ENCODE measurements at places on chromosomes 5 and 9.

DNA sequence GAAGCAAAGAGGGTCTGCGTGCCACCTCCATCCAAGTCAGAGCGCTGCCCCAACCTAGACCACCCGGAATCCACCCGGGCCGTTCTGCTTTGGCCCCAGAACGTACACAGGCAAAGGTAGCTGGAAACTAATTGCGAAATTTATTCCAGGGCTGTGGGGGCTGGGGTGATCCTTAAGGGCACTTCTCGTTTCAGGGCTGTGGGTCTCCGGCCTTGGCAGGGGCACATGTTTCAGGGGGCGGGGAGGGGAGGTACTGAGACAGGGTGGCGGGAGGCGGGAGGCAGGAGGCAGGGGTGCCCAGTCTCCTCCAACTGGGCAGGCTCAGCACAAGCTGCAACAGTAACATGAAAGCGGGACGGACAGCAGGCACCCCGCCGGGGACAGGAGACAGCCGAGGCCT lies 26.1 kb downstream of the NR5A1 start:
- DNase-seq, result no peak

- no peak for DNase-seq
Observed at GRCh38 chr5:36277521-36278176, 24.1 kb downstream of the RANBP3L start.

- DNase-seq, result no peak
Observed at GRCh38 chr9:744790-745484, 96.6 kb upstream of the DMRT1 start.

GRCh38 chr5:130213607-130214006 lies 309.3 kb downstream of the CHSY3 start:
- DNase-seq, result no peak

GRCh38 chr9:97524424-97524823 lies 23.0 kb downstream of the TMOD1 start:
- DNase-seq, result no peak

- DNase-seq, result no peak
Observed at GRCh38 chr5:25393256-25393655, 748.5 kb upstream of the CDH10 start.

GRCh38 chr5:144944936-144945335 lies 774.3 kb downstream of the KCTD16 start:
- no peak for DNase-seq

DNA sequence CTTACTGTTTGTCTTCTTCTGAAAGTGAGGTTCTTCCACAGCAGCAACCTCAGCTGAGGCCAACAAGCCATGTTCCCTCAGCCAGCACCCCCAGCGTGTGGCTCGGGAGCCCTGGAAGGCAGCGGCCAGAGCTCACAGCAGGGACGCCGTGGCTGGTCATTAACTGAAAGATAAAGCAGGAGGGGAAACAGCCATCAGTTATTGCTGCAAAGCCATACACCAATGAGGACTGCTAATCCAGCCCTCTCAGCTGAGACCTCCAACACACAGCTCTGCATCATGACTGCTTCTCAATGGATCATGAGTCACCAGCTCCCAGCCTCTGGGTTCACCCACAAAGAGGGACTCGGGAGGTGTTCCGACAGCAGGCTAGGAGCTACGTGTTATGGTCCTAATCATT lies 24.3 kb downstream of the ABCA1 start:
- no peak for DNase-seq

DNA sequence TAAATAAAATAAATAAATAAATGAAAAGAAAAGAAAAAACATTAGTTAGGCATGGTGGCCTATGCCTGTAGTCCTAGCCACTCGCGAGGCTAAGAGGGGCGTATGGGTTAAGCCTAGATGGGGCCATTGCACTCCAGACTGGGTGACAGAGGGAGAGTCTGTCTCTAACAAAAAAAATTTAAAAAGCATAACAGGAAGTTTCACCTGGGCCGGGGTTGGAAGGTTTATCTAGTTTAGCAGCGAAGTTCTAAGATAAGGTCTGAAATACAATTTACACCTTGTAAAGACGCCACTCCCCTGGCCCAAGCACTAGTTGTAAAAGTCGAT lies 18.0 kb downstream of the ZMAT2 start:
- no peak for DNase-seq

DNA sequence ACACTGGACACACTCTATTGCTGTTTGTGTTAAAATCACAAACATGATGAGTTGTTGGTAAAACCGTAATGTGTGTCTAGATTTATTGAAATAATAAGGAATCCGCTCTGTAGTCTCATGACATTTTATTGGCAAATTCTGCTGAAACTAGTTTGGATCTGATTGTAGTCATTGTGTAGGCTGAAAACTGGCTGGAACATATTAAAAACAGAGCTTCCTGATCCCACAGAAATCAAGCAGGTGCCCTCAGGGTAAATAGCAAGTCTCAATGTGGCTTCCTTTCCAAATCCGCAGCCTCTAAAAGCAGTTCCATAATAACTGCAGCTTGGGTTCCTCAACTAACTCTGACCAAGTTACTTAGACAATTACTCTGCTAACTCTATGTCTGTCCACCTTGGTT lies 427.5 kb upstream of the KIF2A start:
- DNase-seq, result no peak

GRCh38 chr5:151741678-151742423 lies 16.6 kb downstream of the ATOX1 start:
- DNase-seq, result no peak

GRCh38 chr9:71514344-71514975 lies 253.9 kb downstream of the CEMIP2 start:
- no peak for DNase-seq

DNA sequence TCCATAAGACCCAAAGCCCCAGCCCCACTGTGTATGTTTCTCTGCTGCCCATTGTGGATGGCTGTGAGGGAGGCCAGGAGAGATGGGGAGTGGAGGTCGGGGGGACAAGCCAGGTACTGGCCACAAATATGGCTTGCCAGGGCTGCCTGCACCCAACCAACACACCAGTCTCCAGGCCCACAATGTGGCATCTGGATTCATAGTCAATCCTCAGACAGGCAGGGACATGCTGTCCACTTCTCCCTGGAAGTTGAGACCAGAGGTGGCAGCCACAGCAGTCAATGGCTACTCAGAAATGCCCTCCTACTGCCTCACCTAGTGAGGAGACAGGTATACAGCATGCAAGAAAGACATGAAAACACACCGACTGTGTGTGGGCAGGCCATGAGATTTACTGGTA lies 61.2 kb upstream of the SLC25A51 start:
- DNase-seq, result no peak

DNA sequence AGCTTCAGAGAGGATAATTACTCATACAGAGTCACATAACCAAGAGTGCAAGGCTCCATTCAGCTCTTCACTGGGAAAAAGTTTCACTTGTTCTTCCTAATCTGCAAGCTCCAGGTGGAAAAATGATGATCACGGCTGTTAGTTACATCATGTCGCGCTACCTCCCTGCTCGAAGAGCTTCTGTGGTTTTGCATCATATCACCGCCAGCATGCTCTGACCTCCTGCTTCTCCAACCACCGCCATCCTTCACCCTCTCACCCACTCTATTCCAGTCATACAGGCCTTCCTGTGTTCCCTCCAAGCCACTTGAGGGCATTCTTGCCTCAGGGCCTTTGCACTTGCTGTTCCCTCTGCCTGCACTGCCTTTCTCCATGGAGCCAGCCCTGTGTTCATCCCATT lies 47.1 kb downstream of the COL27A1 start:
- DNase-seq, result no peak

- no peak for DNase-seq
Observed at GRCh38 chr5:135944967-135945560, 9.7 kb downstream of the LECT2 start.

- no peak for DNase-seq
Observed at GRCh38 chr5:88860501-88860900, 22.5 kb downstream of the MEF2C start.

GRCh38 chr5:18370531-18370930 lies 736.3 kb downstream of the TAF11L14 start:
- no peak for DNase-seq

GRCh38 chr9:131264231-131264630 lies 12.1 kb downstream of the FAM78A start:
- DNase-seq, result peak; percentile 40

DNA sequence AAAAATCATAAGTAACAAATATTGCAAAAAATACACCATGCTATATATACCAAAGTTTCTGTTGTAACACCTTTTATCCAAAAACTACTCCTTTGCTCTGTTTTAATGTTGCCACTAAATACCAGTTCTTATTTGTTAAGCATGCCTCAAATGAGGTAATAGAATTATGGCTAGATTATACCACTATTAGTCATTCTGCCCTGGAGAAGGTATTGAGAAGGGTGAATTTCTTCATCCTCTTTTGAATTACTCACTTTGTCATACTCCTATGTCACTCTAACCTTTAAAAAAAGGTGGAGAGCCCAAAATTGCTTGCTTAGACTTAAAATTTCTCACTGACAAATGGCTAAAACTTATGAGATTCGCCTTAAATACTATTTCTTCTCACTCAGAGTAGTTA lies 750.9 kb downstream of the MAT2B start:
- no peak for DNase-seq

- DNase-seq, result no peak
Observed at GRCh38 chr9:88390371-88390990, 2.2 kb downstream of the SPIN1 start.

DNA sequence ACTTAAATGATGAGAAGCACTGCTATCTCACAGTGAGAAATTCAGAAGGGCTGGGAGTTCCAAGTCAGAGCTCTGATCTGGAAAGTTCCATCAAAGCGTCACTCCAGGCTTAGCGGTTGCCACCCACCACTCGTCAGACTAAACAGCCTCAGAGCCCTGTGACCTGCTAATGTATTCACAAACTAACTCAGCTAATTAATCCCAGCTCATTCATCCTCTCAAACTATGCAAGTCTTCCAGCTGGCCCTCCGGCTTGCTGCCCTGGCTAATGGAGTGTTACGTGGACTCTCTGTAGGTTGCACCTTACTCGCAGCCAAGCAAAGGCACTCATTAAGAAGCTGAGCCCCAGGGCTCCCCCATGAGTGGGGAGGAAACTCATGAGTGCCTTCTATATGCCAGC lies 82.2 kb upstream of the GABRP start:
- DNase-seq, result no peak

GRCh38 chr5:178526773-178527457 lies 63.3 kb downstream of the COL23A1 start:
- no peak for DNase-seq

DNA sequence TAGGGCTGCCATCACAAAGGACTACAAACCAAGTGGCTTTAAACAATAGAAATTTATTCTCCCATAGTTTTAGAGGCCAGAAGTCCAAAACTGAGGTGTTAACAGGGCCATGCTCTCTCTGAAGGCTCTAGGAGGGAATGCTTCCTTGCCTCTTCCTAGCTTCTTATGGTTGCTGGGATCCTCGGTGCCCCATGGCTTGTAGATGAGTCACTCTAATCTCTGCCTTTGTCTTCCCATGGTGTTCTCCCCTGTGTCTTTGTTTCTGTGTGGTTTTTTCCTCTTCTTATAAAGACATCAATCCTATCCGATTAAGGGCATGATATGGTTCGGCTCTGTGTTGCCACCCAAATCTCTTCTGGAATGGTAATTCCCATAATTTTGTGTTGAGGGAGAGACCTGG lies 178.8 kb upstream of the NREP start:
- no peak for DNase-seq

GRCh38 chr5:78824831-78825281 lies 160.3 kb downstream of the ARSB start:
- no peak for DNase-seq

GRCh38 chr5:121731377-121731776 lies 120.3 kb upstream of the FTMT start:
- no peak for DNase-seq

DNA sequence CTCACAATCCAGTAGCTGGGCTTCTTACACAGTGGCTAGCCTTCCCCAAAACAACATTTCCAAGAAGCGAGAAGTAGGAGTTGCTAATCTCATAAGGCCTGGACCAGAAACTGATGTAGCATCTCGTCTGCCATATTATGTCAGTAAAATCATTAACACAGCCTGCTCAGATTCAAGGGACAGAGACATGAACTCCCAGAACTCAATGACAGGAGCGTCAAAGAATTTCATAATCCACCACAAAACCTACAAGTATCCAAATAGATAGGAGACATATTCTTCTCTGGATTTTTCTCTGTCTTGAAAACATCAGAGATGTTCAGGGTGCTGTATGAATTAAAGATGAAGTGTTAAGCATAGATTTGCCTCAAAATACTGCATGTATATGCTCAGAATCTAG lies 457.6 kb upstream of the ACTBL2 start:
- no peak for DNase-seq

- no peak for DNase-seq
Observed at GRCh38 chr9:96447406-96447805, 2.6 kb upstream of the HABP4 start.

DNA sequence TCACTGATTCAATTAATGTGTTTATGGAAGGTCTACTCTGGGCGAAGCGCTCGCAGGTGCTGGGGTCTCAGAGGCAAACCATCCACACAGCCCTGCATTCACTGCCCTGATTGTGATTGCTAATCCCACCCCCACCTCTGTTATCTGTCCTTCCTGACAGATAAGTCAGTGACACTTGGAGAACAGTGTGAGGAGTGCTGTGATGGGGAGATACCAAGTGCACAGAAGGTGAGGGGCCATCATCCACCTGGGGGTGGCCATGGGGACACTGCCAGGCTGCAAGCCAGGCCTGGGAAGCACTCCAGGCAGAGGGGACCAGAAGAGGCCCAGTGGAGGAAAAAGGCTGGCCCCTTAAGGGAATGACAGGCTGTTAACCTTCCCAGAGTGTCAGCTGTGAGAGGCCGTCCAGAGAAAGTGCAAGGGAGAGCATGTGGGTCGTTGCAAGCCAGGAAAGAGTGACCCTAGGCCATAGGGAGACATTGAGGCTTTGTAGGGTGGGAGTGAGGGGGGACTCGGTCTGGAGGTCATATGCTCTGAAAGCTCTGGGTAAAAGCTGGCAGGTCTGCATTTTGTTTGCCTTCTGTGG lies 18.0 kb downstream of the IL9 start:
- no peak for DNase-seq

GRCh38 chr9:76900884-76901440 lies 5.0 kb downstream of the PRUNE2 start:
- no peak for DNase-seq

DNA sequence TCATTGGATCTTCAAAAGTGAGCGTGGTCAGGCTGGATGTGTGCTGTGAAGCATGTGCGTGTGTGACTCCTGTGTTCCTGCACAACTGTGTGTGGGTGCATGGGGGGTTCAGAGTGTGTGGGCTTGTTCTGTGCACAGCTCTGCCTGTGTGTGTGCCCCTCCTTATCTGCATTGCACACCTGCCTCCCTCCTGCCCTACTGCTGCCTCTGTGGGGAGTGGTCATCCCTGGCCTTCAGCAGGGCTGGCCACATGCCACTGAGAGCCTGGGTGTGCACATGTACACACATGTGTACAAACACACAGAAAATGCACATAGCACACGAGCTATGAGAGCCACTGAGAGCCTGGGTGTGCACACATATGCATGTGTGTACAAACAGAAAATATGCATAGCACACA lies 92.1 kb downstream of the CACNA1B start:
- no peak for DNase-seq

Measured in activated naive CD8-positive, alpha-beta T cell treated with anti-CD3 and anti-CD28 coated beads for 36 hours (primary cell).